ENCODE measurements at places on chromosomes 3 and 15.

- DNase-seq = no peak
These were observed 52.0 kb downstream of the CORO2B start for GRCh38 chr15:68630836-68631235.

GRCh38 chr3:139930211-139930610 is 4.8 kb upstream of the CLSTN2 start:
- no peak for DNase-seq

DNA sequence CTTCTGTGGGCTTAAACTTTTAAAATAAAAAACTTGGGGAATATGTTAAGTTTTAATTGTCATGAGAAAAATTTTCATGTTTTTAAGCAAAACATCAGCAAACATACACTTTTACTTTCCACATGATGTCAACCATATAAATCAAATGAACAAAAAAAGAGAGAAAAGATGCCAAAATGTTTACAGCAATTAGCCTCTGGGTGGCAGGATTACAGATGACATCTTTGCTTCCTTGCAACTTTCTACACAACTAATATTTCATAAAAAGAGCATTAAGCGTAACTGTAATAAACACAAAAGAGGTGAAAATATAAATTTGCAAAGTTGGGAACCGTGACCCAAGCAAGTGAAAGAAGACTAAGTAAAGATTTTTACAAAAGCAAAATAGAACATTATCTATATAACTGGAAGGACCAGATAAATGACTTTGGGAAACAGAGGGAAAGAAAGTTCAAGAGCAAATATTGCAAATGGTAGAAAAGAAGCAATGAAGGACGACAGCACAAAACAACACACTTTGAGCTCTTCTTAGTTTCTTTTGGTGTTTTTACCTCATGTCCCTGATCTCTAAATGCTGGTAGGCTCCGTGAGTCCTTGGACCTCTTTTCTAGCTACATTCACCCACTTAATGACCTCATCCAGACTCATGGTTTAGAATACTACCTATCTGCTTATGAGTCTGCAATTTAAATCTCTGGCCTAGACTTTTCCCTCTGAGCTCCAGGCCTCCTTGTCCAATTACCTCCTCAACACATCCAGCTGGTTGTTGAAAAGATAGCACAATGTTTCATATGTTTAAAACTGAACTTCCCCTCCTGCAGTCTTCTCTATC is 9.4 kb downstream of the TP53BP1 start:
- DNase-seq = no peak

GRCh38 chr3:154428286-154429206 is 1.4 kb downstream of the GPR149 start:
- DNase-seq = no peak

DNA sequence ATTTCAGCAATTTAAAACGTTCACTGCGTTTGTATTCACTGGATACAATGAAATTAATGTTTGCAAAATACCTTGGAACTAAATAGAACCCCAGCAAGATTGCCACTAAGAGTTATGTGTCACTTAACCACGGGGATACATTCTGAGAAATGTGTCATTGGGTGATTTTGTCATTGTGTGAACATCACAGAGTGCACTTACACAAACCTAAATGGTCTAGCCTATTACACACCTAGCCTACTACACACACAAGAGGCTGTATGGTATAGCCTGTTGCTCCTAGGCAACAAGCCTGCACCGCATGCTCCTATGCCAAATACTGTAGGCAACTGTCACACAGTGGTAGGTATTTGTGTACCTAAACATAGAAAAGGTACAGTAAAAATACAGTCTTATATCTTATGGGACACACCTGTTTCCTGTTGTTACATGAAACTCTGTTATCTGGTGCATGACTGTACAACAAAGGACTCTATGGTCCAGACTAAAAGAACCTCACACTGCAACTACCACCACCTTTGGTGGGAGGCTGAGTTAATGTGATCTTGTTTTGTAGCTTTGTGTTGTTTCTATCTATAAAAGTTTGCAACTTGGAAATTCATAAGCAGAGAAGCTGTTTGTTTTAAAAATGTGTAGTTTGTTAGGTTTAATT is 92.2 kb upstream of the NTRK3 start:
- no peak for DNase-seq

DNA sequence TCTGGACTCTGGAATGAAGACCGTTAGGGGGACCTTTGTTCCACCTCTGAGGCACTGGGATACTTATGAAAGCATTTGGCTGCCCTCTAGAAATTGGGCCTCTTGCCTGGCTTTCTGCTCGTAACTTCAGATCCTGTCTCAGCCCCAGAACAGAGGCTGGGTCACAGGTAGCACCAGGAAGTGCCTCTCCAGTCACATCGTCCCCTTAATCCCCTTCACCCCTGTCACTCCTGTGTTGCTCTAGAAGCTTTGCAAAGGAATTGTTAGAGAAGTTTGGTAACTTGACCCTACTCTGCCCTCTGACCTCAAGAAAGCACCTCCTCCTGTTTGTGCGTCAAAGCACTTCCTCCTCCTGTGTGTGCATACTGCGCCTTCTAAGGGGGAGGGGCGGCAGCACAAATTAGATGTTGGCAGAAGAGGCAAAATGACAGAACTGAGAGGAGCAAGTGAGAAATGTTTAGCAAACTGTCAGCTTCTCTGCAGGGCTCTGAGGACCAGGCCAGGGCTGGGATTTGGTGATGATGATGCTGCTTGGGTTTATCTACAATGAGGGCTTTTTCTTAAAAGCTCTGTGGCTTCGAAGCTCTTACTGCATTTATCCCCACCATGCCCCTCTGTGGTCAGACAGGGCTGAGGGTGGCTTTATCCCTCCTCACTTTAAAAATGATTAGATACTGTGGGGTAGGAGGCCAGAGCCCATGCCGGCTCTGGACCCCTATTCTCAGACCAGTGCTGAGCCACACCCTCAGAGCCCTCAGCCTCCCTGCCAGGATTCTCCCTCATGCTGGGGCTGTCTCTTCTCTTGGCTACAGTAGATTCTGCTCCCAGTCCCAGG is 76.2 kb downstream of the LARS2 start:
- no peak for DNase-seq

DNA sequence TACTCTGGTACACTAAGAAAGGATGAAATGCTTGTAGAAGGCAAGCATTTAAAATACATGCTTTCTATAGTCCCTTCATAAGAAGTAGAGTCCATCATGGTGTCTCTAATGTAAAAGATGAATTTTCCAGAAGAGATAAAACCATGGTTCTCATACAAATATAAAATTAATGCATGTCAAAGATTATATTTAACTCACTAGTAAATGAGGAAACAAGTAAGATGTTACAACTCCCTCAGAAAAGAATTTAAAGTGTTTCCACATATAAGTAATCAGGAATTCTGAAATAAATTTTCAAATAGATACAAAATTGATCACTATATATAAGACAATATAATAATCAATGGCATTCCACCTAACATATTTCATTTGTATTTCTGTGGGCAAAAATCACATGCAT is 570.3 kb upstream of the CCDC54 start:
- DNase-seq = no peak

DNA sequence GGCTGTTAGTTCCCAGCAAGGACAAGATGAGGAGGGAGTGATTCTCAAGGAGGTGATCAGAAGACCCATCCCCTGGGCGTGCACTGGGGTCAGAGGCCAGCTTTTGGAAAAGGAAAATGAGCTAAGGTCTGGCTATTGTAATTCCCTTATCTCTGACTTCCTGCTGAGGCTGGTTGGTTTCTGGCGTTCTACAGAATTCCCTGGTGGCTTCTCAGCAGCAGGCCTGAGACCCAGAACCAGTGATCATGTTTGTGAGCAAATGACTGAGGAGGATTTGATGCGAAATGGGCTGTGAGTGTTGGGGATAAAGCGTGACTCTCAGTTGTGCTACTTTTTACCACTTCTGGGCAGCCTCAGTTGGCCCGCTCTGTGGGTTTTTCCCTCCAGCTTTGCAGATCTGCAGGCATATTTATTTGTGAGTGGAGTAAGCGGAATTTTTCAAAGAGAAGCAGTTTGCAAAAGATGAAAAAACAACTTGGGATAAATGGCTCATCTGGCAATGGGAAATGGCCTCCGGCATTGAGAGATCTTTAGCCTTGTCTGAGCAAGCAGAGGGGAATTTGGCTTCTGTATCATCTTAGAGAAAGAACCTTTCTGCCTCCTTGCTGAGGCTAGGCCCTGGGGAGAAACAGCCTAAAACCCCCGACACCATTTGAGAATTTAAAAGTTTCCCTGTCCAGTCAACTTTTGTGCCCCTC is 102.7 kb downstream of the SLCO3A1 start:
- DNase-seq = no peak

- DNase-seq = no peak
These were observed 116.1 kb upstream of the PLXND1 start for GRCh38 chr3:129722527-129722926.

DNA sequence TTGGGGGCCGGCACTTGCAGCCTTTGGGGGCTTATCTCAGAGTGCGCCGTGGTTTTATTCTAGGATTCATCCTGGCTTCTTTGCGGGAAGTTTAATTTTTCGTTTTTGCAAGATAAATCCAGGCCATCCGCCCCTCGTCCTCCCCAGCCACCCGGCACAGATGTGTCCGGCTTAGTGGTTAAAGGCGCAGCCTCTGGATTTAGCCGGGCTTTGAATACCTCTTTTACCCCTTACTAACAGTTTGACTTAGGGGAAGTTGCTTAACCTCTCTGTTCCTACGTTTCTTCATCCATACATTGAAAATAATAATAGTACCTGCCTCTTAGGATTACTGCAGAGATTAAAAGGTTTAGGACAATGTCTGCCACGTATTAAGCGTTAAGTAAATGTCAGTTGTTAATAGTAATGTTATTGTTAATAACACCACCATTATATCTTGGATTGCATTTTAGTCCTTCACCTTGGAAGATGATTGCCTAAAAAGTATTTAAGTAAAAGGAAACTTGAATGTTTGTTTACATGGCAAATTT is 714 bp downstream of the ECT2 start:
- DNase-seq = no peak

DNA sequence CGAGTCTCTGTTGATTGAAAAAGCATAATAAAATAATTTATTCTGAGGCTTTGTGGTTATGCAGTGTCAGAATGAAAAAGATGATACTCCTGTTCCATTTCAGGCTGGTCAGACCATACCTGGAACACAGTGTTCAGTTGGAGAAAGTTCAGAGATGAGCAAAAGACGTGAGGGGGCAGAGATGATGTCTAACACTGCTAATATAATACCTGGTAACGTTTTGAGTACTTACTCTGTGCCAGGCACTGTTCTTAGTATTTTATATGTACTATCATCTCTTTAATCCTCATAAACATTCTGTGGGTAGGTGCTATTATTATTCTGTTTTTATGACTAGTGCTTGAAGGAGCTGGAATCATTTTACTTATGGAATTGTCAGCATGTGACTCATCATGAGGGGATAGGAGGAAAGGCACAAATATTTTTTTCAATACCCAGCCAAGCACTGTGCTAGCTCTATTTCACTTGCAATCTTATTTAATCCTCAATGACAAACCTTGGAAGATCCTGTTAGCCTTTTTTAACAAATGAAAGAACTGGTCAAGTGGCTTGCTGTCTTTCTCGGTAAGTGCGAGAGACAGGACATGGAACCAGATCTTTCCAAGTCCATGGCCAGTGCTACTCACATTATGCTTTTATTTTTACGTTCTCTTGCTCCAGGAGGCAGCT is 31.8 kb downstream of the IQGAP1 start:
- DNase-seq = no peak

DNA sequence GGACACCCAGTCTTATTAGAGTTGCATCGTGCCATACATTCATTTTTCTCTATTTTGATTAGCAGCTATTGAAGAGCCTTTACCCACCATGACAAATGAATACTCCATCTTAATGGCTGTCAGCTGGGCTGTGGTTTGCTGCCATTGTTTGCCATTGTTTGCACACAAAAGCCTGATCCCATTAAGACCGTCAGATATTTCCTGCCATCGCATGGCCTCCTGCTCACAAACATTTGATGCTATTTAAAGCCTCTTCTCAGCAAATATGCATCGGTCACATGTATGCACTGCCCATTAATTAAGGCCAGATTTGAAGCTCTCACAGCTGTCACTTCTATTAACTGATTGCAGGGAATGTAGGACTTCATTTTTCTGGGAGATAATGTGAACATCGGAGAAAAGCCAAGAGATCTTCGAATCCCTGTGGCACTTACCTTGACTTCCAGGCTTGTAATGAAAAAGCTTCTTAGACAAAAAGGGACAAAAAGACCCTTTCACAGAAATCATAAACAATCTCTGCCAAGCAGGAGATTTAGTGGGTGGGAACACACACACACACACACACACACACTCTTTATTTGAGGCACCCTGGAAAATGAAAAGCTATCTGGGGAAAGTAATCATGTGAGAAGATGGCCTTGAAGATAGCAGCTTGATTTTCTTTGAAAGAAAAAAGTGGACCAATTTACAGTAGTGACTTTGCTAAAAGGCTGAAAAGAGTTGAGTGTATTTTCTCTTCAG is 175.4 kb upstream of the NR2E3 start:
- no peak for DNase-seq

- DNase-seq = no peak
These were observed 430.7 kb upstream of the CBLB start for GRCh38 chr3:106299300-106300098.

GRCh38 chr3:63585927-63586326 is 66.5 kb upstream of the SNTN start:
- no peak for DNase-seq

DNA sequence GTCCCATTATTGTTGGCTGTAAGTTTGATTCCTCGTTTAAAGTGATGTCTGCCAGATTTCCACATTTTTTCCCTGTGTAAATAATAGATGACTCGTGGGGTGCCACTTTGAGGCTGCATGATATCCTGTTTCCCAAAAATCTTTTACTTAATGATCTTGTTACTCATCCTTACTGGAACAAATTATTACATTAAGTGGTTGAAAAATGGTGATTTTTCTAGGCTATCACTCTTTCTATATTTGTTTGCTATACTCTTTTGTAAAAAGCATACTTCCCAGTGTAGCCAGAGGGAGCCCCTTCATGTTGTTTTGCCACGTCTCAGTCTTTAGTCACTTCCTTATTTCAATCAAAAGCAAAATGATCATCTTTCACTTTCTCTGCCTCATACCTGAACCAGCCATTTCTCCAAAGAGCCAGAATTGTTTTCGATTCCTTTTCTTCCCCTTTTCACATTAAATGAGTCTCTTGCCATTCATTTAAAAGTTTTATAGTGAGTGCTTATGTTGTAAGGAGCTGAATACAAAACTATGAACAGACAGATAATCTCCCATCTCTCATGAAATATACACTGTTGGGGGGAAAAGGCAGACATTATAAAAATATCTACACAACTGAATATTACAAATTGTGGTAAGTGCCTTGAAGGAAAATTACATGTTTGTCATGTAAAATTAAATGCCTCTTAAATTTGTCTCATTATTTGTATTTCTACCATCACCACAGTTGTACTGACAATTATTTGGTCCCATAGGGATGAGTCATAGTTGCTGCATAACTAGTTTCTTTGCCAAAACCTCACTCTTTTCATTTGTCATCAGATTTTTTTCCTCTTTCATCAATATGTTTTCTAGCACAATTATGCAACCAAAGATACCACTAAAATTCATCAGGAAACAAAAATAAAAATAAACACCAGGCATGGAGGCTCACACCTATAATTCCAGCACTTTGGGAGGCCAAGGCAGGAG is 41.5 kb downstream of the ADGRG7 start:
- DNase-seq = no peak

GRCh38 chr15:53976844-53977392 is 1.3 kb upstream of the UNC13C start:
- DNase-seq = peak; percentile 85

Measured in C1 segment of cervical spinal cord (tissue), 14 donors.